Right atrium auricular region (tissue), 2 donors: ENCODE measurements at places on chromosomes 1 and 21.

- H3K36me3 ChIP-seq, result no peaks in the 10 kb centered on the region
- H3K4me1 ChIP-seq, result no peaks in the 10 kb centered on the region
- H3K27ac ChIP-seq, result peak overlapping the region; percentile 3
- peak overlapping the region; percentile 47 for H3K4me3 ChIP-seq
These were observed 305.4 kb downstream of the TTLL7 start for GRCh38 chr1:83693427-83694126.

GRCh38 chr1:119371815-119372214 lies 3.2 kb downstream of the HAO2 start:
- no peaks in the 10 kb centered on the region for H3K4me1 ChIP-seq
- no peak overlapping the region for H3K4me3 ChIP-seq
- no peak overlapping the region for H3K27ac ChIP-seq
- no peaks in the 10 kb centered on the region for H3K36me3 ChIP-seq
- DNase-seq, result no peak

- H3K27me3 ChIP-seq, result no peaks in the 10 kb centered on the region
- no peak overlapping the region for H3K27ac ChIP-seq
- no peak for DNase-seq
These were observed 2219.4 kb downstream of the NCAM2 start for GRCh38 chr21:23217597-23217996.

GRCh38 chr1:99669376-99669775 lies 23.5 kb downstream of the PALMD start:
- peak overlapping the region; percentile 83 for H3K27ac ChIP-seq
- H3K27me3 ChIP-seq, result no peaks in the 10 kb centered on the region
- H3K4me3 ChIP-seq, result no peak overlapping the region

- peaks cover 57% of the 10 kb centered on the region for H3K36me3 ChIP-seq
- no peak for DNase-seq
- H3K4me1 ChIP-seq, result no peaks in the 10 kb centered on the region
These were observed 64.0 kb upstream of the DIP2A start for GRCh38 chr21:46394595-46395104.

- peaks cover 7% of the 10 kb centered on the region for H3K4me1 ChIP-seq
- H3K36me3 ChIP-seq, result no peaks in the 10 kb centered on the region
- DNase-seq, result no peak
- no peak overlapping the region for H3K27ac ChIP-seq
- H3K27me3 ChIP-seq, result no peaks in the 10 kb centered on the region
- no peak overlapping the region for H3K4me3 ChIP-seq
These were observed 43.6 kb downstream of the DMRTB1 start for GRCh38 chr1:53502641-53503432.

- no peaks in the 10 kb centered on the region for H3K36me3 ChIP-seq
- no peaks in the 10 kb centered on the region for H3K27me3 ChIP-seq
- peak overlapping the region; percentile 52 for H3K4me3 ChIP-seq
- no peaks in the 10 kb centered on the region for H3K4me1 ChIP-seq
- DNase-seq, result peak; percentile 68
These were observed 20.4 kb downstream of the H3-3A start for GRCh38 chr1:226082959-226083301.

- no peak overlapping the region for H3K27ac ChIP-seq
These were observed 104.8 kb downstream of the RGL1 start for GRCh38 chr1:183909672-183910071.

GRCh38 chr1:205588636-205589035 lies 43.2 kb downstream of the ELK4 start:
- no peaks in the 10 kb centered on the region for H3K36me3 ChIP-seq
- H3K4me3 ChIP-seq, result no peak overlapping the region
- no peaks in the 10 kb centered on the region for H3K4me1 ChIP-seq
- H3K27ac ChIP-seq, result no peak overlapping the region
- no peaks in the 10 kb centered on the region for H3K27me3 ChIP-seq
- DNase-seq, result no peak

DNA sequence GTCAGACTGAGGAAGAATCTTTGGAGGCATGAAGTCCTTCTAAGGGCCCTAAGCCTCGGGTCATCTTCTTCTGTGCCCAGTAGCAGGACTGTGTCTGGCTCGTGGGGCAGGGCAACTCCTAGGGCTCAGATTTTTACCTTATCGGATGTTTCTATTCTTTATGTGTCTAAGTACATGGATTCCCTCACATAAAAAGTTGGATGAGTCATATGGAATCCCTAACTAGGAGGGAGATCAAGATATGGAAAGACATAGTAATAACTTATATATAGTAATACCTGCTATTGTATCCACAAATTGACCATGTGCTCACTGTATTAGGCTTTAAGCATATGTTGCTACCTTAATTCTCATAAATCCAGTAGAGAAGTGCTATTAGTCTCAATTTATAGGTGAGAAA lies 364.5 kb upstream of the CAMK1G start:
- H3K27me3 ChIP-seq, result no peaks in the 10 kb centered on the region
- no peaks in the 10 kb centered on the region for H3K36me3 ChIP-seq
- no peak overlapping the region for H3K27ac ChIP-seq
- no peak for DNase-seq

DNA sequence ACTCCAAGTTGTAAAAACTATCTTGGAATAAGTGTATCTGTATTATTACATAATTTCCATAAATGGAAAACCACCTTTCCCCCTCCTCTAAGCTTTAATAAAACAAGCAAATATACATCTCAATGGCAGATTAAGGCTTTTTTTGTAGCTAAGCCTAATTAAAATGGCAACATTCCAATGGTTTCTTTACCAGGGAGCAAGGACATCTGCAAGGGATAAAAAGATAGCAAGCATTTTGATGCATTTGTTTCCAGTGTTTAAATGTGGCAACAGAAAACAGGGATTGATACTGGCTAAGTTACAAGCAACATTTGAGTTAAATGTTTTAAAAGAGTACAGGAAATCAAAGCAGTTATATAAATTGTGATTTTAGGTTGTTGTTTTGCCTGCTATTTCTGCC lies 1012.7 kb downstream of the ADGRL2 start:
- no peaks in the 10 kb centered on the region for H3K4me1 ChIP-seq
- H3K27me3 ChIP-seq, result no peaks in the 10 kb centered on the region
- H3K27ac ChIP-seq, result no peak overlapping the region

- no peaks in the 10 kb centered on the region for H3K36me3 ChIP-seq
- H3K4me1 ChIP-seq, result no peaks in the 10 kb centered on the region
- no peaks in the 10 kb centered on the region for H3K27me3 ChIP-seq
These were observed 33.8 kb upstream of the ID3 start for GRCh38 chr1:23593042-23593521.

DNA sequence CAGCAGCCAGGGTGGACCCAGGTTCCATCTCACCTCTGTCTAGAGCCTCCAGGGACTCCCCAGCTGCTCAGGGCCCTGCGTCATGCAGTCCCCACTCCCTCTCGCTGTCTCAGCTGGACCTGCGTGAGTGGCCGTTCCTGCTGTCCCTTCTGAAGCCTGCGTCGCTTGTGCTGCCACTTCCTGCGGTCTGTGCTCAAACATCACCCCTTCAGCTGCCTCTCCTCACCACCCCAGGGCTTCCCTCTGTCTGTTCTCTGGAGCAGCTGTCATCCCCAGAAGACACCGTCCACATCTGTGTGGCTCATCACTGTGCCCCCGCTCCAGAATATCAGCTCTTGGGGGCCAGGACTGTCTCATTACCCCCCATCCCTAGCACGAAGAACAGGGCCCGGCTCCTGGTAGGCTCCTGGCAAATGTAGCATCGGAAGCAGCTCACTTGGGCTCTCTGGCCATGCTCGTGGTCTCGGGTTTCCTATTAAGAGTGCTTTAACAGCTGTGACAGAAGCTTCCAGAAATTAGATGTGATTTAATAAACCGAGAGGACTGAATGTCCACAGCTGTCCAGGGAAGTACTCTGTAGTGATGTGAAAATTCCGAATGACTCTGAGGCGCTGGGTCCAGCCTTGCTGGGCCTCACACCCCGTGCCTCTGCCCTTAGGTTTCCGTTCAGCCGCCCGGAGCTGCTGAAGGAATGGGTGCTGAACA lies 3.3 kb downstream of the THAP3 start:
- H3K4me1 ChIP-seq, result no peaks in the 10 kb centered on the region
- H3K27ac ChIP-seq, result no peak overlapping the region
- DNase-seq, result no peak
- H3K36me3 ChIP-seq, result peaks cover 38% of the 10 kb centered on the region
- no peaks in the 10 kb centered on the region for H3K27me3 ChIP-seq

DNA sequence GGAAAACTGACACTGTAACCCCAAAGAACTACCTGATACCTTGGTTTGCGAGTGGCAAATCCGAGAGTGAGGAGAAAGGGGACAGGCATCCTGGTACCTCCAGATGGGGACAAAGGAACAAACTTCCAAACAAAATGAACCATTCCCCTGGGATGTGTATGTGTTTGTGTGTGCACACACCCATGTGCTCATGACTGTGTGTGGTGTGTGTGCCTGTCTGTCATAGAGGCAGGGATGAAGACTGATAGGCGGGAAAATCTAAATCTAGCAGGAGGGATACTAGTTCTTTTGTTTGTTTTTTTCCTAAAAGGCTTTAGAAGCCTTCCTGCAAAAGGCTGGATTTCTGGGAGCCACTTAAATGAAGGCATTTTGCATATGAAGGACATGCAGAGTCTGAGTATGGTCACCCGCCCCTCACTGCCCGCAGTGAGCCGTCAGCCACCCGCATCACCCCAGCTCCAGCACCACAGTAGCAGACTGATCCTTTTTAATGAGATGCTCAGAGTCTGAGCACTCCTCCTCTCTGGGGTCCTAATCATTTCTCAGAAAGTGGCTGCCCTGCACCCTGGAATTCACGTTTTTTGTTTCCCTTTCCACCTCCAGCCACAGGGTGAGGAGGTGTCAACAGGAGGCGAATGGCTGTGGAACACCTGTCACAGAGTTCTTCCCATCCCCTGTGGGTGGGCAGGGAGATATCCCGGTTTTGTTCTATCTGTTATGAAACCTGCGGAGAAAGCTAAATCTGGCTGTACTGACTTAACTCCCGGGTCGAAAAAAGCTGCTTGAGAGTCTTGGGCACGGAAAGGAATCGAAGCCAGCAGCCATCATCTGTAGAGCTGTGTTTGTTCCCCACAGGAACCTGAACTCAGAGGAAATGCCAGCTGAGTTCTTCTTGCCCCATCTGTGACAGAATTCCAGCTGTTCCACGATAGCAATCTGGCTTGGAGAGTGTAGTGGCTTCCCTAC lies 34.9 kb downstream of the UTP25 start:
- no peak overlapping the region for H3K27ac ChIP-seq
- no peaks in the 10 kb centered on the region for H3K27me3 ChIP-seq
- DNase-seq, result no peak
- no peak overlapping the region for H3K4me3 ChIP-seq
- H3K36me3 ChIP-seq, result no peaks in the 10 kb centered on the region
- no peaks in the 10 kb centered on the region for H3K4me1 ChIP-seq

DNA sequence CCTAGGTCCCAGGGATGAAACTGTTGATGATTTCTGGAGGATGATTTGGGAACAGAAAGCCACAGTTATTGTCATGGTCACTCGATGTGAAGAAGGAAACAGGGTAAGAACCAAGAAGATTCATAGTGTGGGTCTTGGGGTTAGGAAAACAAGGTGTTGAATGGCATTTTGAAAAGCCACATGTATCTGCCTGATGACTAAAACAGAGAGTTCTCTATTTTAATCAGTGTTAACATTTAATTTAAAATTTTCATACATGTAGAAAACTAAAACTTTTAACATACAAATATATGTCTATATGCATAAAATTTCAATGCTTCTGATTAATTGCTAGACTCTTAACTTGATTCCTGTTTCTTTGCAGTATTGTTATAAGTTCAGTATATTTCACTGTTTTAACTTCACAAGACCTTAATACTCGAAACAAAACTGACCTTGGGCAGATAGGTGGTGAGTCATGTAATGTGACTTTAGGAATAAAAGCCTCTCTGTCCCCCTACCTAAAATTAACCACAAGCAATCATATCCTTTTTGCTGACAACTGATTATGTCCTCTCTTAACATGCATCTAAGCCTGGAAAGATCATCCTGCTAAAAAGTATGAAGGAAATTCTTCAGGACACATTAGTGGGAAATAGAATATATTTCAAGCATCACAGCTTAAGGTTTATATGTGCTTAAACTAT lies 95.6 kb downstream of the PTPRC start:
- no peaks in the 10 kb centered on the region for H3K27me3 ChIP-seq
- no peaks in the 10 kb centered on the region for H3K36me3 ChIP-seq
- H3K4me1 ChIP-seq, result no peaks in the 10 kb centered on the region
- H3K4me3 ChIP-seq, result no peak overlapping the region
- DNase-seq, result no peak
- no peak overlapping the region for H3K27ac ChIP-seq

DNA sequence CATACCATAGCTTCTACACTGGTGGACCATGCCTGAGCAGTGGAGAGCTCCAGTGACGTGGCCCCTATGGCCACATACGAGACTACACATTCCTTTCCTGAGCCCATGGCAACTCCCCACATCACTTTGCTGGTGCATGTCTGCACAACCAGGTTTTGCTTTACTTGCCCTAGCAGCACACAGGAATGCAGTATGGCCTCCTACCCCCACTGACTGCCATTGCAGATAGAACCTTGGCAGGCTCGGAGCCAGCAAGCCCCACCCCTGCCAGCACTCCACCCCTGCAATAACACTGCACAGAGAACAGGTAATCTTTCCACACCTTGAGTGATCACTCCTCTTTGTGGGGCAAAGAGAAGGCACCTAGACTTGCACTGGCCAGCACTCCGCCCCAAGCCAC lies 531.9 kb upstream of the CAMK1G start:
- H3K4me3 ChIP-seq, result no peak overlapping the region
- no peak for DNase-seq
- H3K36me3 ChIP-seq, result no peaks in the 10 kb centered on the region
- H3K27ac ChIP-seq, result no peak overlapping the region
- no peaks in the 10 kb centered on the region for H3K4me1 ChIP-seq

DNA sequence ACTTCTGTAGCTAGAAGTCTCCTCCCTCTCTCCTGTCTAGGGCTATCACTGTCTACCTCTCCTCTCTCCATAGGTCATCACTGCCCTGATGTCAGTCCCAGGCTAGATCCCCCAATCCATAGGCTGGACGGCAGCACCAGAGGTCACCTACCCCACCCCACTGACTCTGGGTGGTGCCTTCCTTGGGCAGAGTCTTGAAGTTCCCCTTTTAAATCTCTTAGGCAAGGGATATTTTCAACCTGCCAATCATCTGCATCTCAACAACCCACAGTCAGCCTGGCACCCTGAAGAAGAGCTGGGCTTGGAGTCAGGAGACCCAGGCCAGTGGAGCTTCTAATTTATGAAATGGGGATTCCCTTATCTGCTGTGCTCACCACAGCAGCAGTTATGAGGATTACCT lies 13.2 kb downstream of the MYBPH start:
- H3K4me3 ChIP-seq, result no peak overlapping the region
- no peak overlapping the region for H3K27ac ChIP-seq
- no peaks in the 10 kb centered on the region for H3K4me1 ChIP-seq
- no peaks in the 10 kb centered on the region for H3K27me3 ChIP-seq
- no peak for DNase-seq

GRCh38 chr1:97368296-97368695 lies 552.5 kb downstream of the DPYD start:
- H3K27ac ChIP-seq, result no peak overlapping the region
- no peaks in the 10 kb centered on the region for H3K36me3 ChIP-seq
- DNase-seq, result no peak
- no peaks in the 10 kb centered on the region for H3K4me1 ChIP-seq
- no peak overlapping the region for H3K4me3 ChIP-seq

DNA sequence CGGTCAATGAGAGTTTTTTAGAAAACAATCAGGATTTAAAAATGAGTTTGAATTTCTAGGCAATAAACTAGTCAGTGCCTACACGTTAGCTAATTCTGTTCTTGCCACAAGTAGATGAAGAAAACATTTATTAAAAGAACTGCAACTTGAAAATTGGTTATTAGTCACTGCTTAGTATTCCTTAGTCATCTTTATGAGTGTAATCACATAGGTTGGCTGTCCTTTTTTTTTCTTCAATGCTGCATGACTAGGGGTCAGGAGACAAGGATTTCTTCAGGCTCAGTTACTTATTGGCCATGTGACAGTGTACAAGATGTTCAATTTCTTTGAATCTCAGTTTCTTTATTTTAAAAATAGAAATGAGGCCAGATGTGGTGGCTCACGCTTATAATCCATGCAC lies 17.1 kb downstream of the SOAT1 start:
- no peak overlapping the region for H3K27ac ChIP-seq
- H3K4me1 ChIP-seq, result no peaks in the 10 kb centered on the region
- DNase-seq, result no peak
- no peaks in the 10 kb centered on the region for H3K36me3 ChIP-seq
- no peaks in the 10 kb centered on the region for H3K27me3 ChIP-seq
